ENCODE measurements at places on chromosomes 3 and 15. TPM values are rescaled to one million over a fixed set of nuclear protein-coding genes. Genes with fewer than 3 reads are reported as not detected.
A peak's percentile ranks its signal among the peaks of the same experiment; 100 is the strongest.

GRCh38 chr3:117874028-117874690 is 1160.5 kb downstream of the IGSF11 start:
- no peak for DNase-seq

DNA sequence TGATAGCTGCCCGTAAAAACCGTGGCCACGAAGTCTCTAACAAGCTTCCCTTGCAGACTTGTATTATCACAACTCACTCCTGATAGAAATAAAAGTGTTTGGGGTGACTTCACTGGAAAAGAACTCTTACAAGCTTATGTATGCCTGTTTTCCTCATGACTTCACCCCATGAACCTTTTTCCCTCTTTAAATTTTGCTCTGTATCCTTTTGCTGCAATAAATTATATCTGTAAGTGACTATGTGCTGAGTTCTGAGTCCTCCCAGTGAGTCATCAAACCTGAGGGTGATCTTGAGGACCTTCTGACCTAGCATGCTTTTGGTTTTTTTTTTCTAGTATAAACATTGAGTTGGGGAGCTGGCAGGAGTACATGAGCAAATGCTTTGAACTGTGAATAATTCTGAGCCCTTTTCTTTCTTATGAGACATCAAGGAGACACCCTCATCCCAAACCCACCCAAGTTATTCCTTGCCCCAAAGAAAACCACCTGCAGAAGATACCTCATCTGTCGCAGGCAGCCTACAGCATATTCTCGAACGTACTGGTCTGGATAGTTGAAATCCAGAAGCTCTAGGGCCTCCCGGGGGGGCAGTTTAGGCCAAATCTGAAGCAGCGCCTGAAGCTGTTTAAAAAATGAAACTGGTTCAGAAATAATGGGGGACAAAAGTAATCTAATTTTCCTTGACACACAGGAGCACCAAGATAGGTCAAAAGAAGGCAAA is 85.9 kb downstream of the FAIM start:
- DNase-seq: no peak

DNA sequence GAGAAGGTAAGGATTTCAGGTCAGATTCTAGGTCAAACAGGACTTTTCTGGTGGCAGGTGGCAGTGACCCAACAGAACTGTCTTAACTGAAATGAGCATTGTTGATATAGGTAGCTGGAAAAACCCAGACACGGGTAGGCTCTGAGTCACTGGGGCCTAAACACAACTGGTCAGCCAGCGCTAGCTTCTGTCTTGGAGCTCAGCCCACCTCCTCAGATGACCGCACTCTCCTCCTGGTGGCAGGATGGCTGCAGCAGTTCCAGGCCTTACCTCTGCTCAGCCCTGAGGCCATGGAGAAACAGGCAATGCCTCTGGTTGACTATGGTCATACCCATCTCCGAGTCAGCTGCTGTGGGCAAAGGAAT is 61.1 kb upstream of the GATA2 start:
- DNase-seq: no peak

DNA sequence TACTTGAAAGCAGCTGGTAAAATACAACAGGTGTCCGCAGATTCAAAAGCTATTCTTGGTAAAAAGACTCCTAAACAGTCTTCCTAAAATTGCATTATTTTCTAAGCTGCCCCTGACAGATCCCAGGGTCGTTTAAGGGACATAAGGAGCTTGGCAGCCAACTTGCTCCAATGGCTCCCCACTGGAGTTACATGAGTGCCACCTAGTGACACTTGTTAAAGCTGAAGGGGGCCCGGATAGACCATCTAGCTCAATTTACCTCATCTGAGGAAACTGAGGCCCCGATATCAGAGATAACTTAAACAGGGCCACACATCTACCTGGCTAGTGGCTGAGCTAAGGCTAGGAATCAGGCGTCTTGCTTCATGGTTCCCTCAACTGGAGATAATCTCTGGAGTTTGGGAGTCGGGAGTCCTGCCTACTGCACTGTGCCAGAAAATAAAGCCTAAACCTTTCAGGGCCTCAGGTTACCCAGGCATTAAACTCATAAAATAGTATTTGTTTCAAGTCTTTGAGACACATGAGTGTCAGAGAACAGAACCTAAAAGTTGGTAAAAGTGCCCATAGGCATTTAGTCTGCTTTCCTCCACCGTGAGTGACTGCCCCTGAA is 6.5 kb upstream of the TBC1D23 start:
- DNase-seq: peak; percentile 59

GRCh38 chr15:81839387-81839786 is 206.4 kb downstream of the MEX3B start:
- DNase-seq: no peak

DNA sequence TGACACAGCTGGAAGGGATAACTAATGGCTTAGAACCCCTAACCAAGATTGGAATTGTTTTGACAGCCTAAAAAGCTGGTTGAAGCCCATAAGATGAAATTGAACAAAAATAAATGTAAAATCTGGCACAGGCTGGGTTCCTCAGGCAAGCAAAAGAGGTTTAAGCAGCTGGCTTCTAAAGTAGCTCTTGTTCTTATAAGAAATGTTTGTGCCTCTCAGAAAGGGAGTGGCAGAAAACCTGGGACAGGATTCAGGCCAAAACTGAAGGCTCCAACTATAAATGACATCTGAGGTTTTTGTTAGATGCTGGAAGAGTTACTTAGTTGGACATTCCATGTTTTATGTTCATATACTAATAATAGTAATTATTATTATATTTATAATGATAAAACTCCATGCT is 378.3 kb downstream of the CNTN4 start:
- no peak for DNase-seq

Gene PLA2G4D
- total RNA-seq: not detected

Gene COX5A
- 989 TPM for total RNA-seq

All from left cardiac atrium (tissue), 4 donors.